Activated CD4-positive, alpha-beta T cell treated with anti-CD3 and anti-CD28 coated beads, Interleukin-2, Interleukin-4, amounts not matched to agents 100 ng/mL and 50 ng/mL, durations not matched to agents 16 hours and 8 hours (primary cell): ENCODE measurements at places on chromosomes 16 and 17.

- DNase-seq, result no peak
Measured at GRCh38 chr17:8046306-8046928, 7.6 kb downstream of the ALOX15B start.

DNA sequence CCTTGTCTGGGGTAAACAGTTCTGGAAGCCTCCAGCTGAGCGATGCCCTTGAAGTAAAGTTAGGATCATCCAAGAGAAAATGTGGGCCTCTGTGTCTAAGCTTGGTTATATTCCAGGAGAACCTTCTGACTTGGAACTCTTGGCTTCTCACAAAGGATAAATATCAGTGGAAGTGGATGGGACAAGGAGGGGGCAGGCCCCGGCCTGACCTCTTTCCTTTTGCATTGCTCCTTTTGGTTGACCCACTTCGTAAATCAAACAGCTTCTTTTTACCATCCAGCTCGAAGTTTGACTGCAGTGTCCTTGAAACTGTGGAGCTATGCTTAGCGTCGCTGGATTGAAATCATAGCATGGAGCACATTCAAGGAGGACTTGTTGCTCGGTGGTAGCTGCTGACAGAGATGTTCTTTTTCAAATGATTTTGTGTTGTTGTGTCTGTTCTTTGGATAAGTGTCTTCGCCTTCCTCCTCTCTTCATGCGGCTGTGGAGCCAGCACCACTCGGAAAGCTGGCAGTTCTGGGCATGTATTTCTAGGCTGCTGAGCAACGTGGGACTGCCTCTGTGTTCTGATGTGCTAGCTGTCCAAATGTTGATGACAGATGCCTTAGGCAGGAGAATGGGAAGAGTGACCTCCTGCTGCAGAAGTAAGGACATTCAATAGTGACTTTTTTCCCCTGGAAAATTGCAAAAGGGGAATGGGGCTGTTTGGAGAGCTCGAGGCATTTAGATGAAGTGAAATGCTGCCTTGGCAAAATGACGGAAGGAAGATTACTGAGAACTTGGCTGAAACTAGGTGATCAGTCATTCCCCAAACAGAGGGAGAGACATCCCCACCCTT is 4.5 kb downstream of the MINK1 start:
- DNase-seq, result no peak

DNA sequence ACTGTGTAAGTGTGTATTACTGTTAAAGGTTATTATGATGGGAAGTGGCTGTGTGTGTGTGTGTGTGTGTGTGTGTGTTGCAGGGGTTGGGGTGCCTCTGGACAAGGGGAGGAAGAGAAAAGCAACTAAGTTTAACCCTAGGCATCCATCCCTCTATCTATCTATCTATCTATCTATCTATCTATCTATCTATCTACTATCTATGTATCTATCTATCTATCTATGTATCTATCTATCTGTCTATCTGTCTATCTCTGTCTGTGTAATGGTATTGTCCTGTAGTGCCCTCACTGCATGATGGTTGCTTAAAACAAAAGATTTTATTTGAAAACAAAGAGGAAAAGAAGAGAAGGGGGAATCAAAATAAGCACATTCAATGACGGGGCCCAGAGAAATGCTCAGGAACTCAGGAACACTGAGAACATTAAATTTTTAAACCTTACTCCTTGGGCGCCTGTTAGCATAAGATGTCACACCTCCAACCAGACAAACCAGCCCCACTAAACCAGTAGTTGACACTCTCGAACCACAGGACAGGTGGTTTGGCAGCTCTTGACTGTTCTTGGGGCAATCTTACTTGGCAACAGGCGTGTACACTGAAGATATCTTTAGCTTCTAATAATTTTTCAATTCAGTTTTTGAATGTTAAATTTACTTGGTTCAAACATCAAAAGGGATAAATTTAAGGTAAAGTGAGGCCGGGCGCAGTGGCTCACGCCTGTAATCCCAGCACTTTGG is 5.1 kb upstream of the RPL26 start:
- no peak for DNase-seq

DNA sequence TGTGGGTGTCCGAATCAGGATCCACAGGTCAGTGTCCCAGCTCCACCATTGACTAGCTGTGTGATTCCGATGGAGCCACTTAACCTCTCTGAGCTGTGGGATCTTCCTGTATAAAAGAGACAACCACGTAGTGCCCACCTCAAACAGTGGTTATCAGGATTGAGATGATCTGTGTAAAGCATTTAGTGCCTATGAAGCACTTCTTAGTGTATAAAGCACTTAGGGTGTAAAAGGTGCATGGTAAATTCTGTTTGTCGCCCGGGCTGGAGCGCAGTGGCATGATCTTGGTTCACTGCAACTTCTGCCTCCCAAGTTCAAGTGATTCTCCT is 95.2 kb downstream of the MARF1 start:
- DNase-seq, result no peak

DNA sequence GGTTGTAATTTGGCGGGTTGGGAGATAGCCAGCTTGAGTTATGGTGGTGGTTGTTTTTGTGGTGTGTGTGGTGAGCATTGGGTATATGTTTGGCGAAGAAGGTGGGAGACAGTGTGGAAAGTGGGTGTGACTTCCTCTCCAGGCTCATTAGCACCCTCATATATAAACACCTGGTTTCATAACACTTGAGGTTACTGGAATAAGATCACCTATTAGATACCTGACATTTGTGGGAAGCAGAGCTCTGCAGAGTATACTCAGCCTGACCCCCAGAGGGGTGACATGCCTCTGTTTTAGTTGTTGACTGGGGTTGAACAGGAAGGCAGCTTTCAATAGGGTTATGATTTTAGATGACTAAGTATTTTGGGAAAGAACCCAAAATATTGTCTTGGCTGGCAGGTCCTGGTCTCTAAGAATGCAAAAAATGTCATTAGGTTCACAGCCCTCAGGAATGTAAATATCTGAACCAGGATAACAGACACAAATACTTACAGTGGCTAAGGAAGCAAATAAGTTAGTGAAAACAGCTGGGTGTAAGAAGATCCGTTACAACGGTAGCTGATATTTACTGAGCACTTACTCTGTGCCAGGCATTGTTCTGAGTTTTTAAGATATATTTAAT is 18.3 kb upstream of the EFCAB13 start:
- no peak for DNase-seq

GRCh38 chr17:81456091-81456490 is 56.5 kb downstream of the ACTG1 start:
- DNase-seq, result no peak

DNA sequence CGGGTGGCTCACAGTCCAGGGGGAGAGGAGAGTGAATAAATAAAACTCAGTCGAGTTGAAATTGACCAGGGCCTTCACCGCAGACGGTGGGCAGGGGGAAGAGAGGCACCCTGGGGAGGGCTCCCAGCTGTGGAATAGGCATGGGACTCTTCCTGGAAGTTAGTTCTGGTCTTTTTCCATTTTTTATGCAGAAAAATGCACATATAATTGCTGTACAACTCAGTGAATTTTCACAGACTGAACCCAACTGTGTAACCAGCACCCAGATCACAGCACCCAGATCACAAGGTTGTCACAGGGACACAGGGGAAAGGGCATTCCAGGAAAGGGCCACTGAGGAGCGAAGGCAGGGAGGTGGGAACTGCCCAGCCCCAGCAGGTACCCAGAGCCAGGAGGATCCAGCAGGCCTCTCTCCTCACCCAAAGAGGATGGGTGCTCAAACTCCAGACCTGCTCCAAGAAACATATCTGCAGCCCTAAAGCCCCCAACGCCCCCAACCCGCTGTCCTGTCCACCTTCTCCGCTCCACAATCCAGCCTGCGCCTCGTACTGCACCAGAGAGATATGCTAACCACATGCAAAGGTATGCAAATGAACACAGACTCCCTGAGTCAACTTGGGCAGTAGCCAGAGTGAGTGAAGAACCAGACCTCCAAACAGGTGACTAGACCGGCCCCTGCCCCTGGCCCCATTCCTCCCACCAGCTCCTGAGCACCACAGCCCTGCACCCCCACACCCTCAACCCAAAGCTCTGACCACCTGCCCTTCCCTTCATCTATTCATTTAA is 29.1 kb upstream of the EIF1 start:
- no peak for DNase-seq

GRCh38 chr17:72683506-72684404 is 408.7 kb downstream of the SLC39A11 start:
- DNase-seq, result no peak
